ENCODE measurements at places on chromosomes 1 and 21.

- DNase-seq: no peak
Measured at GRCh38 chr1:29786791-29787732, 550.7 kb downstream of the PTPRU start.

- no peak for DNase-seq
Measured at GRCh38 chr1:46466477-46467182, 23.0 kb upstream of the DMBX1 start.

DNA sequence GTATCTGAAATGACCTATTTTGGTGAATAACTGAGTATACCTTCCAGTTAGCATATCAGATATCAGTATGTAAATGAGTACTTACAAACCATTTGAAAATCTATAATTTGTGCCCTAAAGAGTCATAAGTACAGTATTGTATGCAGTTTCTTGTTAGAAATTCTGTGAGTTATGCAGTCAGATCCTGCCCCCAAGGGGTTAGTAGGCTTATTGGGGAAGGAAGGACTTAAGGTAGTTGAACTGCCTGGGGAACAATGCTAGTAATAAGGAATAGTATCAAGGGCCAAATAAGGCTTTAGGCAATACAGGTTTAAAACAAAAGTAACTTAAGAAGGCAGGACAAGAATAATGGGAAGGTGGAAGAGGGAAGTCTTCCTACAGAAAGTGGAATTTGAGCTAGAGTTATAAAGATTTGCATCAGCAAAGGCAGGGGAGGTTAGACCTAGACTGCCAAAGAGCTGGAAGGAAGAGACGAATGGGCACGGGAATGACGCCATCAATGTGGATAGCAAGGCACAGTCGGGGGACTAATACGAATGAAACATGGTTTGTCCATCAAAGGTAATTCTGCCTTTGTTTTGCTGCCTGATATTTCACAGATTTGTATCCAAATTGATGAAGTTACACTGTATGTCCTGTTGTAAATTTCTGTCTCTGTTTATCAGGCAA lies 182.9 kb upstream of the DPYD start:
- DNase-seq: no peak

DNA sequence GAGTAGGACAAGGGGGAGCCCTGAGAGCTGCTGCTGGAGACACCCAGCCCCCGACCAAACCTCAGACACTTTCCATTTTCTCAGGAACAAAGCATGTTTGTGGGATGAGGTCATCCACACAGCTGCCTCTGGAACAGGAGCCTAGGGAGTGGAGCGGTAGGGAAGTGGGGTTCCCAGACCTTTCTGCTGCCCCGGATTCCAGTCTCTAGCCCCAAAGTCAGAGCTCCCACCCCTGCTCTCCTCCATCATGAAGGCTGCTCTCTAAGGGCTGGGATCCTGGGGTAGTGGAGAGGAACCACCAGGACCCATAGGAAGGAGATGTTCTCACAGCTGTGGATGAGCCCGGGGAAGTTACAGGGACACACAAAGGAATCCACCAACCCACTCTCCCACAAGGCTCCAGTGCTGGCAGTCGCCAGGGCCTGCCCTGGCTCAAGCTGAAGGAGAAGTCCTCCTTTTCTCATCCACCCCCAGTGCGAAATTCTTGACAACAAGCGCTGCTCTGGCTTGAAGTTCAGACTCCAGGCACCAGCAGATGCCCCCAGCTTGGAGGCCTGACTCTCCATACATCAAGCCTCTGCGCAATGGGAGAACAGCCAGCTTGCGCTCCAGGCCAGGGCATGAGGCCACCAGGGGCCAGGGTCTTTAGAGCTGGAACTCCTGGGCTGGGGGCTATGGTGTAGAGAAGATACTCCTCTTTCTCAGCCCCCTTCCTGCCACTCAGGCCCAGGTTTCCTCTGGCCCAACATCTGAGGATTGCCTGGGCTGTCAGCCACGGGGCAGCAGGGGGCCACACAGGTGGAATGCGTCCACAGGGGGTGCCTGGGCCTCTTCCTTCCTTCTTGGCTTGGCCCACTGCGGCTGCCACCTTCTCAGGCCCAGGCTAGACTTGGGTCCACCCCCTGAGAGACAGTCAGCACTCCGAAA lies 4.5 kb downstream of the FHL3 start:
- no peak for DNase-seq

- no peak for DNase-seq
Measured at GRCh38 chr1:180933141-180933540, 20.4 kb downstream of the KIAA1614 start.

GRCh38 chr1:245397771-245398170 lies 243.0 kb downstream of the KIF26B start:
- no peak for DNase-seq

- no peak for DNase-seq
Measured at GRCh38 chr1:175702079-175702795, 41.2 kb downstream of the TNR start.

GRCh38 chr1:107865627-107866026 lies 99.4 kb downstream of the VAV3 start:
- DNase-seq: no peak

DNA sequence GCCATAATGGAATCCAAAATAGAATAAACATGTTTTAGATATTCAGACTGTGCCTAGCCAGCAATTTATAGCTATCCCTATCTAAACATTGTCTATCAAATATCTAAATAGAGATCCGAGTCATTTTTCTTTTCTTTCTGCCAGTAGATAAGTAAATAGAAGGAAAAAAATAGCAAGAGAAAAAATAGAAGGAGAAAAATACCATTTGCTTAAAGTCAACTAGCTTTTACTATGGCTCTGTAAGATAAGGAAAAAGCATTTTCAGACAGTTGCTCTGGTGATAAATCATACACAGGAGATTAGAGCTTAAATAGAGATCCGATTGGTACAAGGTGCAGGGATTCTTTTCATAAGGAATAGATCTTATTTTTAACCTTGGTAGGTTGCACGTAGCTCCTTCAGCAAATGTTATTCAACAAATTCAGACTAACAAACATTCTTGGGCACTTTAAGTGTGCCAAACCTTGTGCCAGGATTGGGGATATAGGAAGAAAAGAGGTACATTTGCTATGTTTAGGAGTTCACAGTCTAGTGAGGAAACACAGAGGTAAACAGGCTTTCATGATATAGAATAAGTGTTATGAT lies 70.1 kb upstream of the CCDC190 start:
- no peak for DNase-seq

- DNase-seq: peak; percentile 62
Measured at GRCh38 chr1:110312188-110313121, 26.7 kb upstream of the RBM15 start.

DNA sequence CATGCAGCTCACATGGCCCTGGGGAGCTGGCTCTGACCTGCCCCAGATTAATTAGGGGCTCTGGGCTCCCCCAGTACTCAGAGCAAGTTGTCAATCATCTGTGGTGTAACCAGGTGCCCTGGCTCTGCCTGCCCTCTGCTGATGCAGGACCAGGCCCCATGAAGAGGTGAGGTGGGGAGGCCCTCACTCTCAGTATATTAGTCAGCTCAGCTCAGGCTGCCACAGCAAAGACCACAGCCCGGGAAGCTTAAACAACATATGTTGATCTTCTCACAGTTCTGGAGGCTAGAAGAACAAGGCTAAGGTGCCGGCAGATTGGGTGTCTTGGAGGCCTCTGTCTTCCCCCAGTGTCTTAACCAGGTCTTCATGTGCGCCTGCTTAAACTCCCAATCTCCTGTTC lies 66.5 kb downstream of the FCRL5 start:
- DNase-seq: no peak

- DNase-seq: no peak
Measured at GRCh38 chr1:20255666-20256065, 35.0 kb upstream of the VWA5B1 start.

GRCh38 chr1:178052650-178053461 lies 41.0 kb upstream of the RASAL2 start:
- DNase-seq: no peak

Data from stimulated activated CD8-positive, alpha-beta memory T cell treated with anti-CD3 and anti-CD28 coated beads, Interleukin-2, amount 100 ng/mL, for 48 hours (primary cell).